NK-92 treated with Interleukin-12 subunit alpha and Interleukin-12 subunit beta, amount 100 ng/mL, for 24 hours (cell line): ENCODE measurements at places on chromosomes 11 and 22.

- no peak for DNase-seq
Observed at GRCh38 chr11:86623041-86623621, 49.3 kb downstream of the ME3 start.

GRCh38 chr11:29135504-29135903 is 881.3 kb downstream of the KCNA4 start:
- no peak for DNase-seq

GRCh38 chr11:27427183-27427980 is 45.2 kb downstream of the LGR4 start:
- no peak for DNase-seq

- no peak for DNase-seq
Observed at GRCh38 chr11:45025716-45026492, 75.2 kb upstream of the TP53I11 start.

GRCh38 chr11:3747704-3748103 is 49.6 kb downstream of the NUP98 start:
- no peak for DNase-seq

DNA sequence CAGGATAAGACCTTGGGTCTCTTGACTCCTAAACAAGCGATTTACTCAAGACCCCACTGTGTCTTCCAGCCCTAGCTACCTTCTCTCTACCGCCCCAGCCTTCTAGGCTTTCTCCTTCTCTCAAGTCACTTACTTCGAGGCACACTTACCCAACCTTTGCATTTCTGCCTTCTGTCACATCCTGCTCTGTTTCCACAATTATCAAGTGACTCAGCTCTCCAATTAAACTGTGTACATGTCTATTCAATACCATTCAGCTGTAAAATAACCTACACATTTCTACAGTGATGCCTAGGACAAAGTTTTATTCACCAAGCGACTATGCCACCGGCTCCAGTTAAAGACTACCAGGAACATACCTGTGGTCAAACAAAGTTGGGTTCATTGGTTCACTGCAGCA is 69.0 kb downstream of the LARGE1 start:
- no peak for DNase-seq

DNA sequence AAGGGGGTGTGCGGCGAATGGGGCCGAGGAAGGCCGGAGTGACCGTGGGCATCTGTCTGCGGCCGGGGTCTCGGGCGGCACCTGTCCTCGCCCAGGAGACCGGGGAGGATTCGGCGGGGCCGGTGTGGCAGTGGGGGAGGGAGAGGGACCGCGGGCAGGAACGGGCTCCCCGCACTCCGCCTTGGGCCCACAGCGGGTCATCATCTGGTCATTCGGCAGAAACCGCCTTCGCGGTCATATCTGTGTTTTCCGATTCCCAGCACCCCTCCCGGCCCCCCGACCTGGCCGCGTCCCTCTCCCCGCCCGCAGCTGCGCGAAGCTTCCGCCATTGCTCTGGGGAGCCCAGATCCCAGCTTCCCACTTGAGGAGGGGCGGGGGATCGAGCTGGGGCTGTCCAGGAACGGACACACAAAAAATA is 824 bp upstream of the CBX6 start:
- no peak for DNase-seq

- no peak for DNase-seq
Observed at GRCh38 chr11:41879214-41879613, 419.8 kb upstream of the LRRC4C start.

- DNase-seq, result no peak
Observed at GRCh38 chr11:57598831-57599155, 1.3 kb downstream of the SERPING1 start.

DNA sequence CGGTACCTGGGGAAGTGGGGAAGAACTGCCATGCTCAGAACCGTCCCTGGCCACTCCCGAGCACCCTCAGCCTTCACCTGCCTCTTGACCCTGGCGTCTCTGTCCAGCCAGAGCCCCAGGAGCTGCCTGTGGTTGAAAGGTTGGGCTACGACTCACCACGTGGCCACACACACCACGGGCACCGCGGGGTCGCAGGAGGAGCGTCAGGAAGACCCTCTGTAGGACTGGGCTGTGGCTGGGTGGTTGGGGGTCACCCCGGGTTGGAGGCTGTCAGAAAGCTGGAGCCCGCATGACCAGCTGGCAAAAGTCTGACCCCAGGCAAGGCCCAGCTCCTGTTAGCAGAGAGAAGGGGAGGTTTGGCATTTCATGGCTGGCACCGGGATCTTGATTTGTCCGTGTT is 11.5 kb downstream of the KRTAP5-5 start:
- DNase-seq, result no peak

GRCh38 chr11:41533761-41534160 is 74.3 kb upstream of the LRRC4C start:
- DNase-seq, result no peak

- no peak for DNase-seq
Observed at GRCh38 chr22:32844251-32844650, 42.7 kb downstream of the TIMP3 start.

DNA sequence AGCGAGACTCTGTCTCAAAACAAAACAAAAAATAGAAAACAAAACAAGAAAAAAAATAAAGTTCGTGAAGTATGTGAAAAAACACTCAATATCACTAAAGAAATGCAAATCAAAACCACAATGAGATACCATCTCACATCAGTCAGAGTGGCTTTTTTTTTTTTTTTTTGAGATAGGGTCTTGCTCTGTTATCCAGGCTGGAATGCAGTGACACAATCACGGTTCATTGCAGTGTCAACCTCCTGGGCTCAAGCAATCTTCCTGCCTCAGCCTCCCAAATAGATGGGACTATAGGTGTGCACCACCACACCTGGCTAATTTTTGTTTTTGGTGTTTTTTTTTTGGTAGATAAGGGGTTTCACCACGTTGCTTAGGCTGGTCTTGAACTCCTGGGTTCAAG is 37.5 kb downstream of the ATG16L2 start:
- DNase-seq, result no peak

- no peak for DNase-seq
Observed at GRCh38 chr11:971731-972365, 46.2 kb downstream of the AP2A2 start.

DNA sequence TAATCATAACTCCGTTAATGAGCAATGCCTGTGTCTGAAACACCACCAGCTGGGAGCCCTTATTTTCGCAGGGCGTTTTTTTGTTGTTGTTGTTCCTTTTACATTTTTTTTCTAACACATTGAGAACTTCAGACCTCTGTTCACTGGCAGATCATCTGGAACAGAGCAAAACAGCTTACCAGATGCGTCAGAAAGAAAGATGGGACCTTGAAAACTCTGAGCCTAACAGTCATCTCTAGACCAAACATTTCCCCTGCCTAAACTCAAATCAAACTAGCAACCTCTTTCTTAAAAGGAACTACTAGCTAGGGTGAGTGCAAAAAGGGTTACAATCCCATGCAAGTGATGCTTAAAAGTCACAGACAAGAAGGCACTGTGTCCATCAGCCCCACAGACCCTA is 93.2 kb downstream of the PLEKHA7 start:
- no peak for DNase-seq
